Esophagus squamous epithelium (tissue), 5 donors: ENCODE measurements at places on chromosomes 6 and 20. TPM values are rescaled to one million over a fixed set of nuclear protein-coding genes. Genes with fewer than 3 reads are reported as not detected.

ITPA gene
- total RNA-seq: 54.5 TPM

BPIFB2 gene
- 93.5 TPM for total RNA-seq

IMPG1 gene
- total RNA-seq: not detected

PEDS1 gene
- 32.8 TPM for total RNA-seq

CST3 gene
- 899 TPM for total RNA-seq

TRIM40 gene
- total RNA-seq: not detected

CLPSL1 gene
- not detected for total RNA-seq

GRCh38 chr6:149905371-149905910, 7.5 kb upstream of the RAET1E start:
- DNase-seq: no peak

GRCh38 chr20:32436968-32437367, 78.8 kb downstream of the ASXL1 start:
- no peak for DNase-seq

DNA sequence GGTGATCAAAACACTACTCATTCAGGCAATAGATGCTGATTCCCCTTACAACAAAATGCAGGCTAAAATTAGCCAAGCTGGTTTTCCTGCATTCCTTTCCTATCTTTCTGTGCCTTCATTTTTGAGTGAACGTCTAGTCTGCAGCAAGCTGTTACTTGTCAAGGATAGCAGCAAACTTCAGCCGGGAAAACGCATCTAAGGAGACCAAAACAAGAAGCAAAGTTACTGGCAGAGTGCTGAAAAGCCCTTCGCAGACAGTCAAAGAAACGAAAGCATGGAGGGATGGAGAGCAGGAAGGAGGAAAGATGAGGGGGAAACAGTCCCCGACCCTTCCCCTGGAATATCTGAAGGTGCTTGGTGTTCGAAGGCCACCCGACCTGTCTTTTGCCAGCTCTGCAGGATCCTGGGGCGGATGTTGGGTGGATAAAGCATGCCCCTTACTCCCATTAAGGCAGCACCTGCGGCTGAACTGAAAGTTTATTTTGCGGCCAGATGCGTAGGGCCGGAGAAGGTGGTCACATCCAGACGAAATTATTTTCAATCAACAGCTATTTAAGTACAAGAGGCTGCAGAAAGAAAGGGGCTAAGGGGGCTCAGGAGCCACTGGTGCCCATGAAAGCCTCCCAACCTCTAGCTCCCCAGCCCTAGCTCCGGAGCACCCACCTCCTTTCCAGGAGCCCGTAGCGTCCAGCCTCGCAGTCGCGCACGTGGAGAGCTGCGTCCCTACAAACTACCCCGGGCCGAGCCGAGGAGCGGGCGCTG, 538 bp downstream of the FERMT1 start:
- DNase-seq: no peak

GRCh38 chr6:143743301-143744166, 65.8 kb downstream of the PHACTR2 start:
- DNase-seq: no peak

GRCh38 chr20:6704132-6704861, 63.2 kb upstream of the BMP2 start:
- no peak for DNase-seq

DNA sequence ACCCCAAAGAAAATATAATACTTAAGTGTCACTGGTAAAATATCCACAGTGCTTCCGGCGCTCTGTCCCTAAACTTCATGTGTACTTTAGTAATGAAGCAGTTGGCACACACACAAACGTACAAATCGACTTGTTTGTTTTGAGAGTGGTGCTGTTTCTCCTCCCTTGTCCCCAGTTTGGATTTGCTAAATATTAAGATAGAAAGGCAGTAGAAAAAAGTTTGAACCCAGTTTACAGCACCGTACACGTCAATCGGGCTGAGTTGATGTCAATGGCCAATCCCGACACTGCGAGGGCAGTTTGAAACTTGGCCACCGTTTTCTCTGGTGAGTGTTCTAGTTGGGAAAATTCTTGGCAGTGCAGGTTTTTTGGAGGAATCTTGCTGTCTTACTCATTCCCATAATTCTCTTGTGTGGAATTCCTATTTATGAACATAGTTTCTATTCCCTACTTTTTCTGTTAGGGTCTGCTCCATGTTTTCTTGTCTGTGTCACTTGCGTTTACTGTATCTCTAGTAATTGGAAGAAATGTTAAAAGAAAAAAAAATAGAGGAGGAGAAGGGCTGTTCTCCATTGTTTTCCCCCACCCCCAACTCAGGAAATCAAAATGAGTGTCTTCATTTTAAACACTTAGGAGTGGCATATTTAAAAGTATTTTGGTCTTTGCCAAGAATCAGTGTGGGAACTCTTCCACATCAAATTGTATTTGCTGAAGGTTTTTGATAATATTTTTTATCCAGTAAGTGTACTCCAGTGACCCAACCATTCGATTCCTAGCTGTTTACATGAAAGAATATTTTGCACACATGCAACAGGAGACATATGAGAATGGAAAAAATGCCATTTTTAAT, 72.3 kb downstream of the OR2B2 start:
- no peak for DNase-seq

DNA sequence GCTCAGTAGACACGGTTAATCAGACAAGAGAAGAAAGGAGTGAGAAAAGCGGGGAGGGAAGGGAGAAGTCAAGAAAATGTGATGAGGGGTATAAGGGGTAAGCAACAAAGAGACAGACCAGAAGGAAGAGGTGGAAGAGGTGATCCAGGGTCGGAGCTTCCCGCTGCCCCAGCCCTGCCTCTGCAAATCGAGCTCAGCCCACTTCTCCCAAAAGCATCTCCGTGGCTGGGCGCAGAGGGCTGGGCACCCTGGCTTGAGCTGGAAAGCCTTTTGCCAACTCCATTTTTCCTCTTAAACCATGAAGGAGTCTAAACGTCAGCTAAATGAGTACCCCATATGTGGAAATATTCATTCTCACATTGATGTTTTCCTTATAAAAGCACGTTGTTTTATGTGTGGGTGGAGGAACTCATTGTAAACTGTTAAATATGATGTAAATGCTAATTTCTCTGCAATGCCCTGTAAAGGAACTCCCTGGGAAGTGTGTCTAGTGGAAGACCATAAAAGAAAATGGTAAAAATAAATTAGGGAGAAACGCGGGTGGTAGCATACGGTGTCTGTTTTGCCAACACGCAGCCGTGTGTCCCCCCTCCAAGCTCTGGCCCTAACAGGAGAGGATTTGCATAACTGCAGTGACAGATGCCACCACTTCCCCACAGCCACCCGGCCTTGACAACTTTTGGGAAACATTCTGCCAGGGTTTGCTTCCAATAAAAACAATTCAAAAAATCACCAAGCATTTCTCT, 55.2 kb upstream of the MAFB start:
- DNase-seq: no peak

GRCh38 chr6:79605968-79606764, 25.0 kb upstream of the SH3BGRL2 start:
- DNase-seq: no peak

GRCh38 chr20:8291873-8292272, 159.8 kb downstream of the PLCB1 start:
- no peak for DNase-seq

DNA sequence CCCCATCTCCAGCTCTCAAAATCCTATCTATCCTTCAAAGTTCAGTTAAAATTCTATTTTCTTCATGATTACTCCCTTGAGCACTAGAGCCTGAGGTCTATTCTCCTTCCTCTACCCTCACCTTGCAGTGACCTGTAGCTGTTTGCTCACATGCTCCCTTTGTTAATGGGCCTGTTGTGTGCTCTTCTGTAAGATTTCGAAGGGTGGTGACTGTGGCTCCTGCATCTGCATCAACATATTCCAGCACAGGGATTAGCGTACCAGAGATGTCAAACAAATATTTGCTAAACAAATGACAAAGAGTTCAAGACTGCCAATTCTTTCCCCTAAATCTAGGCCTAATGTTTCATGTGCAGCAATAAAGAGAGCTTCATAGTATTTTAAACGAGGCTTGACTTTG, 69.5 kb downstream of the ELOVL5 start:
- no peak for DNase-seq

DNA sequence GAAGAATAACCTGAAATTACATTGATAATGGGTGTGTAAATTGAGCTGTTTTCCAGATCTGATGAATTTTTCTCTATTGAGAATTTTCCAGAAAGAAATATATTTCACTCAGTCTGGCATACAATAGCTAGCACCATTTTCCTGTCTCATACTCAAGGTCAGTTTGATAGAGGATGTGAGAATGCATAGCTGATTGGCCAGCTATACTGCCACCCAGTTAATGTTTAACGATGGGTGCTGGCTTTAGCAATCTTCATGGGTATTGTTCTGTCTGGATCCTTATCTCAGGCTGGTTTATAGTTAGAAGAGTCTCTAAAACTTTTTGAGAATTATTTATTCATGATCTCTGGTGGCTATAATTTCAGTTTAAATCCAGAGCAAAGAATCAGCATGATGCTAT, 147.4 kb downstream of the HDGFL1 start:
- no peak for DNase-seq

DNA sequence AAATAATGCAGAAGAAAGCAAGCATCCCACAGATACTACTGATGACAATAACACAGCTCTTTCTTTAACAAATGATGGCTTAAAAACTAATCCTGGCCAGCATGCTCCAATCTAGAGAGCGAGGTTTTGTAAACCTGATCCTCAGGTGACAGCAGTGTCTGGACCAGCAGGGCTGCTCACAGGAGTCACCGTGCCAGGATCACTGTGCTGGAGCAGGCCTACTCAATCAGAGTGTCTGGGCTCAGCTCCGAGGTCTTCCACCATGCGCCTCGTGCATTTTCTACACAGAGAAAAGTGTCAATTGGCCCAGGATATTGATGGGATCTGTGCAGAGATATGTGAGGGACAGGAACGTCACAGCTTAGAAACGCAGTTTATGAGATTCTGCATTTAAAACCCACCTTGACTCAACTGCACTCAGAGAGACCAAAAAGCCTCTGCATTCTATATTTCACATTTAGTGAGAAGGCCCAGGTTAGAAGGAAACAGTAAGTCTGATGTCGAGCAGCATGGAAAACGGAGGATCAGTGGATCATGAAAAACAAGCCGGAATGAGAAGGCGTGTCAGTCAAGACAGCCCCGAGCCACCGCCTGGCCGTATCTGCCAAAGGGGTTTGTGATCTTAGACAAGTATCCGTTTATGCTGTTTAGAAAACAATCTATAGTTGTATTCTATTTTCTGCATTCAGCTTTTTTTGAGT, 7.8 kb downstream of the RAMACL start:
- DNase-seq: no peak

DNA sequence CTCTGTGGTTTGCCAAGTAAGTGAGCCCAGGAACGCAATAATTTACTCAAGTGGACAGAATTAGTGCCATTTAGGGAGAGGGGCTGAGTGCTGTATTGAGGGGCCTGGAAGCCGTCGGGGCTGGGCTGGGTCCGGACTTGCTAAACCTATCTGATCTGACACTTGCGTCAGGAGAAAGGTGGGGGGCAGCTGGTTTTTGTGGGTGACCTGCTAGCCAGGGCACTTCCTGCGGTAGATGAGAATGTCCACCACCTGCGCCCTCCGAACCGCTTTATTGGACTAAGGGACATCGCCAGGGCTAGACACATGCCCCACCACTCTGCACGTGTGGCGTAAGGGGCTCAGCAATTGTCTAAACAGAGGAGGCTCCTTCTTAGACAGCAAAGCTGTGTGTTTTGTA, 139.1 kb downstream of the CDH4 start:
- no peak for DNase-seq

GRCh38 chr20:63178889-63179686, 36.8 kb downstream of the YTHDF1 start:
- DNase-seq: no peak

GRCh38 chr6:72649032-72649984, 27.4 kb downstream of the KCNQ5 start:
- DNase-seq: no peak

DNA sequence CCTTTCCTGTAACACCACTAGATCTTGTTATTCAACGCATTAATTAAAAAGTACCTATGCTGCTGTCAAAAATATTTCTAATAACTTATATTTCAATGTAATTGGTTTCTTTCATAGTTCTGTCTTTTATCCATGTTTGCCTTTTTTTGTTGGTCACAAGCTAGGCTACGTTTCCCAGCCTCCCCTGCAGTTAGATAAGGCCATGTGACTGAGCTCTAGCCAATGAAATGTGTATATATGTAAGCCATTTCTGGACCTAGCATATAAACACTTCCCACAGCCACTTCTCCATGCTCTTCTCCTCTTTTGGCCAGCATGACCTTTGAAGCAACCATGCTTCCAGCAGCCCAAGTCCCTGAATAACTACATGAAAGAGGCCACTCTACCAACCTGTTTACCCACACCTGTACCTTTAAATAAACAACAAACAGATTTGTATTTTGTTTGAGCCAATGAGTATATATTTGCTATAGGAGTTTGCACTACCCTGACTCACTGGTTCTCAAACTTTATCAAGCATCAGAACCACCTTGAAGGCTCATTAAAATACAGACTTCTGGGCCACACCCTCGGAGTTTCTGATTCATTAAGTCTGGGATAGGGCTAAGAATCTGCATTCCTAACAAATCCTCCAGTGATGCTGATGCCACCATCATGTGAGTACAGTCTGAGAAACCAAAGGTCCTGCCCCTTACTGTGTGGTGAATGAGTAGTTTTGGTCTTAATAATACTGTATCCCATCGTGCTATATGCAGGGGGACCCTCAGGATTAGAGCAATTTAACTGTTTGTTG, 45.6 kb upstream of the BEND6 start:
- no peak for DNase-seq

- DNase-seq: no peak
Measured at GRCh38 chr6:90304308-90304707, 7.7 kb upstream of the BACH2 start.

DNA sequence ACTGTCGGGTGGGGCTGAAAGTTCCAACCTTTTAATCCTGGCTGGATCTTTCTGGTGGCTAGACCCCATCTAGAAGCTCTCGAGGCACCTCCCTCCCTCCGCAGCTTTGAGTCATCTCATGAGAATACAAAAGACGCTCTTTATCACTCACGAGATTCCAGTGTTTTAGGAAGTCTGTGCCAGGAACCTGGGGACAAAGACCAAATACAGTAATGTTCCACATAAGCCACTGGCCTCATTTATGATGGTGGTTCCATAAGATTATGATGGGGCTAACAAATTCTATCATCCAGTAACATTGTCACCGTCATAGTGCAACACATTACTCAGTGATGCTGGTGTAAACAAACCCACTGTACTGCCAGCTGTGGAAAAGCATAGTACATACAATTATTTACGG, 48.7 kb downstream of the NCOA7 start:
- DNase-seq: no peak

GRCh38 chr6:30570263-30570662, 979 bp upstream of the ABCF1 start:
- no peak for DNase-seq

DNA sequence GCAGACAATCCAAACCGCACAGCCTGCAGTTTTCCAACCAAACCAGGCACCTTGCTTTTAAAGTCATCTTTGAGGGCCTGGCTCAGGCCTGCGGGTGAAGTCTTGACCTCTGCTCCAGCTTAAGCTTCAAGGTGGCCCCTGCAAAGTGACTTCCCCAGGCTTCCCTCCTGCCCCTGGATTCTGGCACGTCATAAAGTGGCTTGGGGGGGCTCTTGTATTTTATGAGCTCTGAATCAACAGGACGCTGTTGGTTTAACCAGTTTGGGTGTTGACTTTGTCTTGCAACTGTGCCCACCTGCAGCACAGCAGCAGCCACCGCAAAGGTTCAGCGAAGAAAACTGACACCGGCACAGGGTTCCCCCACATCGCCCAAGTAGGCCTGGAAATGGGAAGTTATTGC, 81.2 kb downstream of the NFATC2 start:
- no peak for DNase-seq
